ENCODE measurements at places on chromosomes 4 and X.

GRCh38 chrX:72539822-72540221 lies 32.8 kb downstream of the HDAC8 start:
- no peaks in the 10 kb centered on the region for H3K27me3 ChIP-seq
- no peak overlapping the region for H3K4me3 ChIP-seq
- H3K4me1 ChIP-seq = no peaks in the 10 kb centered on the region
- H3K36me3 ChIP-seq = peaks cover 2% of the 10 kb centered on the region
- no peak overlapping the region for H3K27ac ChIP-seq

- H3K4me3 ChIP-seq = no peak overlapping the region
- no peak overlapping the region for H3K27ac ChIP-seq
- no peaks in the 10 kb centered on the region for H3K27me3 ChIP-seq
- H3K36me3 ChIP-seq = peaks cover 8% of the 10 kb centered on the region
- DNase-seq = no peak
These were observed 74.0 kb upstream of the OGT start for GRCh38 chrX:71458866-71459265.

- H3K27me3 ChIP-seq = no peaks in the 10 kb centered on the region
- H3K36me3 ChIP-seq = no peaks in the 10 kb centered on the region
- H3K4me1 ChIP-seq = no peaks in the 10 kb centered on the region
- no peak overlapping the region for H3K27ac ChIP-seq
- no peak overlapping the region for H3K4me3 ChIP-seq
These were observed 12.5 kb downstream of the F8 start for GRCh38 chrX:155009994-155010472.

GRCh38 chr4:149062997-149063396 lies 620.8 kb upstream of the NR3C2 start:
- no peaks in the 10 kb centered on the region for H3K36me3 ChIP-seq
- no peak for DNase-seq
- H3K27ac ChIP-seq = no peak overlapping the region
- H3K4me1 ChIP-seq = no peaks in the 10 kb centered on the region
- H3K4me3 ChIP-seq = no peak overlapping the region
- no peaks in the 10 kb centered on the region for H3K27me3 ChIP-seq

- DNase-seq = no peak
- H3K27ac ChIP-seq = no peak overlapping the region
- H3K27me3 ChIP-seq = no peaks in the 10 kb centered on the region
These were observed 7.1 kb upstream of the C4orf54 start for GRCh38 chr4:99664716-99665115.

DNA sequence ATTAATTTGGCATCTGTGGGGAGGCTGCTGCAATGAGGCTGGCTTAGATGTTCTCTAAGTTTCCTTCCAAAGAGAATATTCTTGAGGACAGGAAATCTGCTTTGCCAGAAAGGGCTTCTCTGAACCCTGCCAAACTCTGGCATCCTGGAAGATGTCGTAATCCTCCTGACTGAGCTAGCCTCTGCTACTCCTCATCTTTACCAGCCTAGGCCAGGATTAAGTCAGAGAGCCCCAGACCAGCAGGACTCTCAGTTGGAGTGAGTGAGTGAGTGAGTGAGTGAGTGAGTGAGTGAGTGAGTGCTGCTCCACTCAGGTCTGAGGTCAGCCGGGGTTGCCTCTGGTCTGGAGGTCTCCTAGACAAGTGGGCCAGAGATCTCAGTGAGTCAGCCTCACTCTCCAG lies 104.9 kb upstream of the SOD3 start:
- peak; percentile 48 for DNase-seq
- no peak overlapping the region for H3K4me3 ChIP-seq
- no peaks in the 10 kb centered on the region for H3K27me3 ChIP-seq
- no peaks in the 10 kb centered on the region for H3K4me1 ChIP-seq
- no peaks in the 10 kb centered on the region for H3K36me3 ChIP-seq

DNA sequence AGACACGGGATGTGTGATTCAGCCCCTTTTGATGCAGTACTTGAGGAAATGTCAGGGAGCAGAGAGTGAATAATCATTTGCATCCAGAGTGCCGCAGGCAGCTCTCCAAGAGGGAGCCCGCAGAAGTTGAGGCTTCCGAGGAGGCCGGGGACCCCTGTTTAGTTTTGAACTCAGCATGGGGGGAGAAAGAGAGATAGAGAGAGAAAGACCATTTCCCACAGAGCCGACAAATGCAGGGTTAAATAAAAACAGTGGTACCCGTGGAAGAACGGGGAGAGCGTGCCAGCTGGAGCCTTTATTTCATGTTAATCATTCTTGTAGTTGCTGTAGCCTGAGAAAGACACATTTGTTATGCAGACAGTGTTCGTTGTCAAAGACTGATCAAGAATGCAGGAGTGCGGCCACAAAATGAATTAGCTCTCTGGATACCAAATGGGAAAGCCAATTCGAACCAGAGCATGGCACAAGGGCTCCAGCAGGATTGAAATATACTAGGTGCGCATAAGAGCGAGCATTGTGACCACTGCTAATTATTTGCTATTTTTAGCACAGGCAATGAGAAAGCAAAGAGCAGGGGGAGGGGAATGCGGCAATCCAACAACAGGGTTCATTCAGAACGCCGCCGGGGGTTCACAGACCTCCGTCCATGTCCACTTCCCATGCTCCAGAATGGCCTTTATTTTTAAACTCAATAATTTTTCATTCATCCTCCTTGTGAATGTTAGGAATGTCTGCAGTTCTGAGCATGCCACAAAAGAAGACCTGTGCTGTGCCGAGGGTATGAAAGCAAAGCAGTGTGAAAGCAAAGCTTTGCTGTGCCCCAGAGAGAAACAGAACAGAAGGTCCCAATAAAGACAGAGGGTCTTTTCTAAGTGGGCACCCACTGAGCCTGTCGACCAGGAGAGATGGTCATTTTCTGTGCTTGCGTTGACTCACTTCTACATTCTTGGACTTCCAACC lies 243.9 kb upstream of the VCX3A start:
- peaks cover 2% of the 10 kb centered on the region for H3K27me3 ChIP-seq
- no peaks in the 10 kb centered on the region for H3K36me3 ChIP-seq
- H3K27ac ChIP-seq = no peak overlapping the region
- no peak for DNase-seq
- no peak overlapping the region for H3K4me3 ChIP-seq

- DNase-seq = no peak
- no peaks in the 10 kb centered on the region for H3K36me3 ChIP-seq
- H3K4me1 ChIP-seq = no peaks in the 10 kb centered on the region
- H3K27ac ChIP-seq = no peak overlapping the region
- H3K27me3 ChIP-seq = no peaks in the 10 kb centered on the region
- H3K4me3 ChIP-seq = no peak overlapping the region
These were observed 241.0 kb upstream of the RASGEF1B start for GRCh38 chr4:81712714-81713113.

- H3K4me1 ChIP-seq = no peaks in the 10 kb centered on the region
- no peak overlapping the region for H3K27ac ChIP-seq
- H3K27me3 ChIP-seq = no peaks in the 10 kb centered on the region
- no peak for DNase-seq
These were observed 980.9 kb upstream of the DIAPH2 start for GRCh38 chrX:95703696-95704095.

DNA sequence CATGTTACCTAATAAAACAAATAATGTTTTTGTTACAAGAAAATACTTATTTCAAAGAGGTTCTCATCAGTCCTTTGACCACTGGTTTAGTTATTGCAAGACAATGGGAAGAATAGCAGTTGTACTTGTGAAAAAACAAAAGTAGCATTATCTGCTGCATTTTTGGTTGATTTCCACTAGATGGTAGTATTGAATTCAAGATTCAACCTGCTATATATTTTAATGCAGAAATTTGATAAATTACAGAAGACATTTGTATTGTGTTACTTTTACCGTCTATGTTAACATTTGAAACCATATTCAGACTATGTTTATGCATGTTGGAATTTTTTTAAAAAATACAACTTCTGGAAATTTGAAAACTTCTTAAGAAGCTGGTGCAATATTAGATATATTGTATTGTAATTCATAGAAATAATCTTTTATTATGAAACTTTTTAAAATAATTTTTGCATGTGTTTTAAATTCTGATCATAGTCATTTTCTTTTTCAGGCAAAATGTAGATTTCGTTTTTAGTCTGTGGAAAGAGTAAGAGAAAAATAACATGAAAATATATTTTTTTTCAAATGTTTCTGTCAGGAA lies 56.4 kb downstream of the SPCS3 start:
- H3K27ac ChIP-seq = no peak overlapping the region
- no peak for DNase-seq
- H3K4me1 ChIP-seq = no peaks in the 10 kb centered on the region
- no peaks in the 10 kb centered on the region for H3K36me3 ChIP-seq
- H3K4me3 ChIP-seq = no peak overlapping the region
- H3K27me3 ChIP-seq = no peaks in the 10 kb centered on the region

DNA sequence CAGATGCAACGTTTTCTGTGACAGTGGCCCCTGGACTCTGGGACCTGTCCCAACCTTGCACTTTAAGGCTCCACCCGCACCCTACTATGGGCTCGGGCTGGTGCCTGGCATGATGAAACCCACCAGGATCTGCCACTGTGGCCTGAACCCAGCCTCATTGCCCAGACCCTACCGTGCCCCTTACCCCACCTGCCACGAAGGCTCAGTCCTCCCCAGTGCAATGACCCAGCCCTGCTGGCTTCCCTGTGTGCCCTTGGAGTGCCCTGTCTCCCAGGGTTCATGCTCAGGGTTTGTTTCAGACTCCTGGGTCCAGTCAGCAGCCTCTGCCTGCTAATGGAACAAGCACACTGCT lies 3.1 kb downstream of the UVSSA start:
- no peak overlapping the region for H3K4me3 ChIP-seq
- no peak for DNase-seq
- H3K27me3 ChIP-seq = no peaks in the 10 kb centered on the region

- no peaks in the 10 kb centered on the region for H3K27me3 ChIP-seq
- H3K4me3 ChIP-seq = peak overlapping the region; percentile 72
- no peak overlapping the region for H3K27ac ChIP-seq
- peak; percentile 77 for DNase-seq
These were observed 2184.4 kb upstream of the TENM3 start for GRCh38 chr4:180058691-180059215.

- no peaks in the 10 kb centered on the region for H3K4me1 ChIP-seq
- H3K27me3 ChIP-seq = no peaks in the 10 kb centered on the region
- H3K36me3 ChIP-seq = no peaks in the 10 kb centered on the region
These were observed 37.6 kb downstream of the EFHC2 start for GRCh38 chrX:44305921-44306320.

GRCh38 chrX:30570505-30570904 lies 7.1 kb downstream of the TASL start:
- DNase-seq = no peak
- H3K36me3 ChIP-seq = no peaks in the 10 kb centered on the region
- H3K4me3 ChIP-seq = no peak overlapping the region
- no peaks in the 10 kb centered on the region for H3K27me3 ChIP-seq
- H3K27ac ChIP-seq = no peak overlapping the region

- no peak overlapping the region for H3K27ac ChIP-seq
- no peaks in the 10 kb centered on the region for H3K4me1 ChIP-seq
- no peaks in the 10 kb centered on the region for H3K27me3 ChIP-seq
- H3K4me3 ChIP-seq = no peak overlapping the region
- no peaks in the 10 kb centered on the region for H3K36me3 ChIP-seq
These were observed 10.9 kb upstream of the PCDH18 start for GRCh38 chr4:137543198-137543597.

DNA sequence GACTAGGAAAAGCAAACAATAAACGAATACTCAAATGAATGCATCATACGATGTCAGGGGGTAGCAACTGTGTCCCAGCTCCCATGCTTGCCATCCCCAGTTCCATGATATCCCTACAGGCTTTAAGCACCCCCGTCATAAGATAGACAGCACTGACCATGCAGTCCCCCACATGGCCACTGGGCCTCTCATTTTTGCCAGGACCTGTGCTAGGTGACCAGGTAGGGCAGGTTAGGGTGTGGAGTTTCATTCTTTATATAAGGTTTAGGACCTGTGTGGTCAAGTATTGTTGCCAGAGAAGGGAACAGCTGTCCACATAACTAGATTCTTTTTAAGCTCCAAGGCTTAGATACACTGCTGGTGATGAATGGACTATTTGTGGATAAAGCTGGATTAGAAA lies 9.7 kb downstream of the PPEF2 start:
- no peak for DNase-seq
- H3K27ac ChIP-seq = no peak overlapping the region
- H3K4me1 ChIP-seq = no peaks in the 10 kb centered on the region
- H3K4me3 ChIP-seq = no peak overlapping the region
- no peaks in the 10 kb centered on the region for H3K27me3 ChIP-seq

GRCh38 chr4:2458546-2459491 lies 10.1 kb upstream of the RNF4 start:
- no peak overlapping the region for H3K27ac ChIP-seq
- peak; percentile 63 for DNase-seq
- no peaks in the 10 kb centered on the region for H3K27me3 ChIP-seq
- H3K36me3 ChIP-seq = no peaks in the 10 kb centered on the region

DNA sequence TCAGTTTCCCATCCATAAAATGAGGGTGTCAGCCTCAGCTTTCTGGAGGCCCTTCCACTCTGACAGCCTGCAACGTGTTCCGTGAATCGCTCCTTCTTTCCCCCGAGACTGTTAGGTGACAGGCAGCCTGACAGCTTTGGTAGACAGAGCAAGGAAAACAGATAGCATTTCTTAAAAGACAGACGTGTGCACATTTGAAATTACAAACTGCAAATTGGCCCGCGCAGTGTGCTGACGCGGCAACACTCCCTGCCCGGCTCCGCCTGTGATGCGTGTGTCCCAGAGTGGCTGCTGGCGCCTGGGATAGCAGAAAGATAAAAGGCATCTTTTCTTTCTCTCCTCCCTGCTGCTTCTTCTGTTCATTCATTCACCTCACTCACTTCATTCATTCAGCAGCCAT lies 245.3 kb downstream of the AFAP1 start:
- no peaks in the 10 kb centered on the region for H3K27me3 ChIP-seq
- H3K36me3 ChIP-seq = no peaks in the 10 kb centered on the region
- H3K4me1 ChIP-seq = no peaks in the 10 kb centered on the region
- DNase-seq = no peak

DNA sequence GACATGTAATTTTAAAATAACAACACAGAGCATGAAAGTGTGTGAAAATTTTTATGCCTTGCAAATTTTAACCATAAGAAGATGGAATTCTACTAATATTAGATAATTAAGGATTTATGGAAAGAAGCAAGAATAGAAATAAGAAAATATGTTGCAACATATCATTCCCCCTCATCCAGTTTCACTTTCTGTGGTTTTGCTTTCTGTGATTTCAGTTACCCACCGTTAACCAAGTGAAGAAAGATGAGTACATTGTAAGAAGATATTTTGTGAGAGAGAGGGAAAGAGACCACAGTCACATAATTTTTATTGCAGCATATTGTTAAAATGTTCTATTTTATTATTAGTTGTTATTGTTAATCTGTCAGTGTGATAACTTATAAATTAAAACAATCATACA lies 77.9 kb downstream of the ADAM29 start:
- no peaks in the 10 kb centered on the region for H3K36me3 ChIP-seq
- DNase-seq = no peak
- H3K4me3 ChIP-seq = no peak overlapping the region
- no peak overlapping the region for H3K27ac ChIP-seq

DNA sequence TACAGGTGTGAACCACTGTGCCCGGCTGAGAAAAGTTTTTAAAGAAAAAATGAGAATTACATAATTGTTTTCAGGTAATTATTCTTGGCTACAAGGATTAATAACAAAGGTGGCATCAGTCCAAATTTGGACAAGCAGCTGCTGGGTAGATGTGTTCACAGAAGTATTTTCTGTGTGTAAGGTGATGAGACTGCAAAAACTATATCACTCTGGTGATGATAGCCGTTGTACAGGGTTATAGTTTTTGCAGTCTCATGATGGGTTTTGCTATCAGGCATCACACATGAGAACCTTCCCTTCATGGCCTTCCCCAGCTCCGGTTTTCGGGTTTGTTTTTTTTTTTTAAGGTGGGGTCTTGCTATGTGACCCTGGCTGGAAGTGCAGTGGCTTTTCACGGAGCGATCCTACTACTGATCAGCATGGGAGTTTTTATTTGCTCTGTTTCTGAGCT lies 5.1 kb upstream of the SLC10A3 start:
- no peaks in the 10 kb centered on the region for H3K4me1 ChIP-seq
- no peaks in the 10 kb centered on the region for H3K36me3 ChIP-seq
- H3K4me3 ChIP-seq = no peak overlapping the region
- DNase-seq = no peak
- H3K27ac ChIP-seq = no peak overlapping the region

Measured in aorta (tissue), 5 donors.